ENCODE measurements at places on chromosomes 1 and 21.

DNA sequence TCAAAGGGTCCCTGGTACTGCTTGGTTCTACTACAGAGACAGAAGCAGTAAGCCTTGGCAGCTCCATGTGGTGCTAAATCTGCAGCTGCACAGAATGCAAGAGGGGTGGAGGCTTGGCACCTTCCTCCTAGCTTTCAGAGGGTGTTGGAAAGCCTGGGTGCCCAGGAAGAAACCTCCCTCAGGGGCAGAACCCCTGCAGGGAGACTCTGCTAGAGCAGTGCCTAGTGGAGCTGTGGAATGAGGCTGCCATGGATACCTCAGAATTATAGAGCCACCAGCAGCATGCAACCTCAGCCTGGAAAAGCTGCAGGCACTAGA lies 76.2 kb upstream of the TLR5 start:
- no peak for DNase-seq
- no peaks in the 10 kb centered on the region for H3K4me1 ChIP-seq
- H3K27ac ChIP-seq: no peak overlapping the region
- H3K36me3 ChIP-seq: no peaks in the 10 kb centered on the region
- no peak overlapping the region for H3K4me3 ChIP-seq

DNA sequence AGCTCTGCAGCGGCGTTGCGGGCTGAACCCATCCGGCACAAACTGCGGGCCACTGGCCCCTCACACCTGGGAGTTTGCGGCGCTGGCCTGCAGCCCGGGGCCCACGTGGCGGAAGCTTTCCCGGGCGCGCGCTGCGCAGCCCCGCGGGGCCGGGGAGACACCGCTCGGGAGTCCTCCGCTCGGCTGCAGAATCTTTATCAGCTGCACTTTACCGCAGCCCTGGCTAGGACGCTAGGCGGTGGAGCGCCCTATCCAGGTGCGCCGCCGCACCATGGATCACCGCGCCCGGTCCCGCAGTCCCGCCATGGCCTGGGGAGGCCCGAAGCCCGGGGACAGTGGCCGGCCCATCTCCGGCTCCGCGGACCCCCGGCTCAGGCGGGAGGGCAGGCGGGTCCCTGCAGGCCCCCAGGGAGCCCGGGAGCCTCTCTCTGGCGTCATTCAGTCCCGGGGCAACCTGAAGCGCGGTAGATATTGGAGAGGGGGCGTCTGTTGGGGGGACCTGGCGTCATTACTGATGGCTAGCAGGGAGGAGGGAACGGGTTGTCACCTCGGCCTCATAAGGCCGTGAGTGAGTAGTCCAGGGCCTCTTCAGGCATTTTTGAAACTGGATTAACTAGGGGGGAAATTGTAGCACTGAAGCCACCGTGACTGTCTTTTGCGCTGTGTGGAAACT lies 5.7 kb upstream of the OLIG2 start:
- peaks cover 1% of the 10 kb centered on the region for H3K36me3 ChIP-seq
- no peak for DNase-seq
- no peak overlapping the region for H3K4me3 ChIP-seq
- peaks cover 16% of the 10 kb centered on the region for H3K4me1 ChIP-seq
- H3K27ac ChIP-seq: no peak overlapping the region

DNA sequence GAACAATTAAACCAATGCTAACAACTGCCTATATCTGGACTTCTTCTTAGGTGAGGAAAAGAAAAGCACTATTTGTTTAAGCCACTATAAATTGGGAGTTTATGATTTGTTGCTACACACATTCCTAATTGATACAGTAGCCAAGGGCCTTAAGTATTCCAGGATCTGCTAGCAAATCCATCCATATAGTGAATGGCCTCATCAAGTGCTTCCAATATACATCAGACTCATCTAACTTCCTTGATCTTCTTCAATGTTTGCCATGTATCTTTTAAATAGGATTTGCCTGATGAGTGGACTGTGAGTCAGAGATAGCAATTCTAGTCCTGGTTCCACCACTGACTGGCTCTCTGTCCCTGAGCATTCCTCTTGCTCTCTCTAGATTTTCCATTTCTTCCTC lies 430.2 kb downstream of the OMA1 start:
- no peaks in the 10 kb centered on the region for H3K36me3 ChIP-seq
- no peak for DNase-seq
- H3K27me3 ChIP-seq: peaks cover 4% of the 10 kb centered on the region
- H3K4me1 ChIP-seq: no peaks in the 10 kb centered on the region
- no peak overlapping the region for H3K4me3 ChIP-seq

GRCh38 chr1:180084867-180085266 lies 69.8 kb upstream of the QSOX1 start:
- H3K27ac ChIP-seq: no peak overlapping the region
- no peak for DNase-seq
- no peaks in the 10 kb centered on the region for H3K27me3 ChIP-seq
- H3K36me3 ChIP-seq: peaks cover 30% of the 10 kb centered on the region
- no peaks in the 10 kb centered on the region for H3K4me1 ChIP-seq
- H3K4me3 ChIP-seq: no peak overlapping the region

- H3K27me3 ChIP-seq: peaks cover 3% of the 10 kb centered on the region
- H3K4me1 ChIP-seq: no peaks in the 10 kb centered on the region
- H3K27ac ChIP-seq: no peak overlapping the region
- no peak for DNase-seq
Observed at GRCh38 chr21:38857152-38857825, 51.6 kb downstream of the ETS2 start.

- peaks cover 2% of the 10 kb centered on the region for H3K27me3 ChIP-seq
- no peak overlapping the region for H3K27ac ChIP-seq
- H3K4me3 ChIP-seq: no peak overlapping the region
- no peaks in the 10 kb centered on the region for H3K4me1 ChIP-seq
Observed at GRCh38 chr1:221850470-221851187, 108.7 kb upstream of the DUSP10 start.

Data from activated T-helper 1 cell treated with anti-CD3 and anti-CD28 coated beads, Interleukin-12 subunit alpha, Interleukin-12 subunit beta, Interleukin-2, Interleukin-4 antibody, amounts not matched to agents 30 ng/mL and 10 ng/mL and 1 ng/mL, durations not matched to agents 14 hours and 24 hours and 36 hours (primary cell).